ENCODE measurements at places on chromosomes 6 and 20. TPM values are rescaled to one million over a fixed set of nuclear protein-coding genes. Genes with fewer than 3 reads are reported as not detected.

- no peak for DNase-seq
These were observed 49.6 kb downstream of the TCP11 start for GRCh38 chr6:35091346-35092083.

DNA sequence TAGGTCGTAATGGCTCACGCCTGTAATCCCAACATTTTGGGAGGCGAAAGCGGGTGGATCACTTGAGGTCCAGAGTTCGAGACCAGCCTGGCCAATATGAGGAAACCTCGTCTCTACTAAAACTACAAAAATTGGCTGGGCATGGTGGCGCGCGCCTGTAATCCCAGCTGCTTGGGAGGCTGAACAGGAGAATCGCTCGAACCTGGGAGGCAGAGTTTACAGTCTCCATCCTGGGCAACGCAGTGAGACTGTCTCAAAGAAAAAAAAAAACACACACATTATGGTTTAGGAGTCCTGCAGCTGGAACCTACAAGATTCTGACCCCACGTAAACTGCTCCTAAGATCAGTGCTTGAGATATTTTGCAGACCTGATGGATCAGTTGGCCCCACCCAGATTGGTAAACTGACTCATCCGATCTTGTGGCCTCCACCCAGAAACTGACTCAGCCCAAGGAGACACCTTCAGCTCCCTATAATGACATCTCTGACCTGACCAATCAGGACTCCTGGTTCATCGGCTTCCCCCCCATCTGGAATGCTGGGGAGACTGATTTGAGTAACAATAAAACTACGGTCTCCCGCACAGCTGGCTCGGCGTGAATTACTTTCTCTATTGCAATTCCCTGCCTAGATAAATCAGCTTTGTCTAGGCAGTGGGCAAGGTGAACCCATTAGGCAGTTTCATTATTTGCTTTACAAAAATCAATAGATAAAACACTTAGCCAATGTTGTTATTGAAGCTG, 96.2 kb upstream of the BTN3A2 start:
- DNase-seq: no peak

DNA sequence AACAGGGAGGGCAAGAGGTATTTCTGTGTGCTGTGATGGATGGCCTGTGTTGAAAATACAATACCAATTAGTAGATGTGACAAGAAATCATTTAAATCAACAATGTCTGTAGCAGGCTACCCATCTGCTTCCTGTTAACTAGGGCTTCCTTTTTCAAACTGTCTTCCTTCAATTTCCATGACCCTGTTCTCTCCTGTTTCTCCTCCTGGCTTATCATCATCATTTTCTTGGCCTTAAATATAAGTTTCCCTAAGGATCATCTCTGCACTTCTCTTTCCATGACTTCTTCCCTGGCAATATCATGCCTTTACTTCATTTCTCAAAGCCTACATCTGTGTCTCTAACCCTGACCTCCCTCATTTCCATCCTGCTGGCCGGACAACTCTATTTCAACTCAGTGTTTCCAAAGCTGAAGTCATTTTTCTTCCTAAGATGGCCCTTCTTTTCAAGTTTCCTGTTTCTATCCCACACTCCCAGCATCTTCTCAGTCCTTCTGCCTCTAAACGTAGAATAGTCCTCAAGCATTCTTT, 18.2 kb downstream of the ZC2HC1B start:
- DNase-seq: no peak

GRCh38 chr6:74720923-74721322, 484.9 kb downstream of the COL12A1 start:
- no peak for DNase-seq

Gene OR2H2
- not detected for total RNA-seq

DNA sequence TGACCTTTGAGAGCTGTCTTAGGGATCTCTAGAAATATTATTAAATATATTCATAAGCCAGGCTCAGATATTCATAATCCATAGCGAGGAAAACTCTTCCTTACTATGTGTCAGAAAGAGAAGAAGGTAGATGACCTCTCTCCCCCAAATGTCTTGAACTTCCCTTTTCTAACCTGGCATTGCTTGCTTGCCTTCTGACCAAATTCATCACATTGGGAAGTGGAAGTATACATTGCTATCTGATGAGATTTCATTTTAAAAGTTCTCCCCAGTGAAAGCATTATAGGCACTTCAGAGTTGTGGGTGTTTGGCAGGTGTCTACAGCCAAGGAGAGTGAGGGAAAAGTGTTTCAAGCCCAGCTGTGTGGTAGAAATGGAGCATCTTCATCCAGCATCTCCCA, 197.3 kb downstream of the ZFAND3 start:
- DNase-seq: no peak

DNA sequence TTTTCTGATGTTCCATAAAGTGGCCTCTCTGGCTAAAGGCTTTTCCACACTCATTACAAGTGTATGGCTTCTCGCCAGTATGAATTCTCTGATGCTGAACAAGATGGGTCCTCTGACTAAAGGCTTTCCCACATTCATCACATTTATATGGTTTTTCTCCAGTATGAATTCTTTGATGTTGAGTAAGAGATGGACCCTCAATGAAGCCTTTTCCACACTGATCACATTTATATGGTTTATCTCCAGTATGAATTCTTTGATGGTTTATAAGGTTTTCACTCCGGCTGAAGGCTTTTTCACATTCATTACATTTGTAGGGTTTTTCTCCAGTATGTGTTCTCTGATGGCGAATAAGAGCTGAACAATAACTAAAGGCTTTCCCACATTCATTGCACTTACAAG, 20.4 kb downstream of the ZNF184 start:
- DNase-seq: no peak

Gene GABRR1
- not detected for total RNA-seq

Gene RAMACL
- total RNA-seq: 0.27 TPM

Gene CYB5R4
- total RNA-seq: 6.5 TPM

DNA sequence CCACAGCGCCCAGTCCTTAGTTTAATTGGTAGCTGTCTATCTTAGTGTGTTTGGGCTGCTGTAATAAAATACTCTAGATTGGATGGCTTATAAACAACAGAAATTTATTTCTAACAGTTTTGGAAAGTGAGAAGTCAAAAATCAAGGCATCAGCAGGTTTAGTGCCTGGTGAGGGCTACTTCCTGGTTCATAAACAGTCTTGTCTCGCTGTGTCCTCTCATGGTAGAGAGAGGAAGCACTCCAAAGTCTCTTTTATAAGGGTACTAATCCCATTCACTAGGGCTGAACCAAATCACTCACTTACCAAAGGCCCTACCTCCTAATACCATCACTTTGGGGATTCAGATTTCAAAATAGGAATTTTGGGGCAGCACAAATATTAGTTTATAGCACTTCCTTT, 336.9 kb upstream of the RSPO3 start:
- DNase-seq: no peak

DNA sequence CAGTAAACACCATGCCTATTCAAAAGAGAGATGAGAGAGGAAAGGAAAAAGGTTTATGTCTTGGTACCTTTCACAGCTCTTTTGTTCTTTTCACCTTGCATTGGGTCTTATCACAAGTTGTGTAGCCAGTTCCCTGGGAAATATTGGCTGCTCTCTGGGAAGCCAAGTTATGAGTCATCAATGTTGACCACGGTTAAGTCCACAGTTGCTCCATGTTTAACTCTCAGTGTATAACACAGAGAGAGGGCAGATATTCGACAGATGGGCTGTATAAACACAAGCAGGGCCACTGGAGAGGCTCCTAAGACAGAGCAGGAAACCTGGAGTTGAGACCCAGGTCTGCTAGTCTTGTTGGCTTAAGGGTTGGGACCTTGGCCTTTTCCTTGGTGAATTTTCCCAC, 718.6 kb downstream of the QKI start:
- no peak for DNase-seq

DNA sequence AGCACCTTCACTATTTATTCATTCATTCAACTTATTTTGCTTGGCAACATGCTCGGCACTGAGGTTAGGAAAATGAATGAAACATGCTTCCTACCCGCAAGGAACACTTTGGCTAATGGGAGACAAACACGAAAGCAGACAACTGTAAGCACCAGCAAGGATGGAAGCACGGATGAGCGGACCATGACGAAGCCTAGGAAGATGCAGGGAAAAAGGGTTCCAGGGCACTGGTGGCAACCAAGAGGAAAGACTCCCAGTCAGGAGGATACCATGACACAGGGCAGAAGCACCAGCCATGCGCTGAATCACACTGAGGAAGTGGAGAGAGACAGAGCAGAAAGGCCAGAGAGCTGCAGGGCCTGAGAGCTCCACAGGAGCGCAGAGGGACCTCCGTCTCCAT, 9.8 kb downstream of the PDE10A start:
- no peak for DNase-seq

DNA sequence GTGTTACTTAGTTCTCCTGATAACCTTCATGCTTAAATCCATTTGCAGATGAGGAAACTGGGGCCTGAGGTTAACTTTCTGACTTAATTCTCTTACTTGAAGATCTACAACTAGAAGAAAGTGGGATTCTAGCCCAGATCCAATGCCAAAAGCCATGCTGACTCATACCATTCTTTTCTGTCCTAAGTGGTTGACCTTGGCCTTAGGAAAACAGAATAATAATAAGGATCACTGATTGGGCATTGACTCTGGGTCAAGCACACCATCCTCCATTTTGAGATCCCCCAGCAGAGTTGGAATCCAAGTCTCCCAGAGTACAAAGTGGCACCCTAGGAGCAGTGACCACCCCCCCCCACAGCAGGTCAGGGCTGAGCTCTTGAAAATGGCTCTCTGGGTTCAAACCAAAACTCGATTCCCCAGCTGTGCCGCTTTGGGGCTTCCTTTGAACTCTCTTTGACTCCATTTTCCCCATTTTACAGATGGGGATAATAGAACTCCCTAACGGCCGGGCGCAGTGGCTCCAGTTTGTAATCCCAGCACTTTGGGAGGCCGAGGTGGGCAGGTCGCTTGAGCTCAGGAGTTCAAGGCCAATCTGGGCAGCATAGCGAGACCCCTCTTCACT, 12.8 kb upstream of the ZNF217 start:
- DNase-seq: no peak

Gene SLC9A8
- total RNA-seq: 6.8 TPM

DNA sequence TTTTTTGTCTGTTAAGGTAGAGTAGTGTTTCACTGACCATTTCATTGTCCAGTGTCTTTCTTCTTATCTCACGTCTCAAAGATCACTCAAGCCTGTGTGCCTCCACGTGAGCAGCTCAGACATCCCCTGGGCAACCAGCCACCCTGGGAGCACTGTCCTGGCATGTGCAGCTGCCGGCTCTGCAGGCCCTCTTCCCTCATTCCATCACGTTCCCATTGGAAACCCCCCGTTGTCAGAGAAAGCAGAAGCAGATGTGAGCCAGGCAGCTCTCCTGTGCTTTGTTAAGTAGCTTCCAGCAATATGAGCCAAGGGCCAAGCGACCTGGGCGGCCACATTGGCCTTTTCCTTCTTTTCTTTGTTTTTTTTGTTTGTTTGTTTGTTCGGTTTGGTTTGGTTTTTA, 233.2 kb upstream of the SYNDIG1 start:
- DNase-seq: peak; percentile 23

- no peak for DNase-seq
These were observed 556.0 kb upstream of the JAG1 start for GRCh38 chr20:11229772-11230171.

DNA sequence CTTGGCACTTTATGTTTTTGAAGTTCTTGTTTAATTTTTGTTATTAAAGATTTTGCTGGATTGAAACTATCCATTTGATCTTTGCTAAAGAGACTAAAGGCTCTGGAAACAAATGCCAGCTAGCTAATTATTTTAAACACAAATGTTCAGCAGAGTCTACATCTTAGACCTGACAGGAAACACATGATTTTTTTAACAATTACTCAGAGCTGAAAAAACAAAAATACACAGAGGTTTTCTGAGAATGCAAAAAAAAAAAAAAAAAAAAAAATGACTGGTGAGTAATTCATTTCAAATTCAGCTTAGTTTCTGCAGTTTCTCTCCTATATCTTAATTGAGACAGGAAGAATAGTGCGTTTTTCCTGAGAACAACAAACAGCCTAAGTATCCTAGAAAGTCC, 448.0 kb downstream of the TENT5A start:
- DNase-seq: no peak

- no peak for DNase-seq
These were observed 7.4 kb upstream of the LAMP5 start for GRCh38 chr20:9506964-9507369.

Gene PKIG
- total RNA-seq: 21.5 TPM

Gene MAFB
- 19.8 TPM for total RNA-seq
